ENCODE measurements at places on chromosomes 6 and 20.

DNA sequence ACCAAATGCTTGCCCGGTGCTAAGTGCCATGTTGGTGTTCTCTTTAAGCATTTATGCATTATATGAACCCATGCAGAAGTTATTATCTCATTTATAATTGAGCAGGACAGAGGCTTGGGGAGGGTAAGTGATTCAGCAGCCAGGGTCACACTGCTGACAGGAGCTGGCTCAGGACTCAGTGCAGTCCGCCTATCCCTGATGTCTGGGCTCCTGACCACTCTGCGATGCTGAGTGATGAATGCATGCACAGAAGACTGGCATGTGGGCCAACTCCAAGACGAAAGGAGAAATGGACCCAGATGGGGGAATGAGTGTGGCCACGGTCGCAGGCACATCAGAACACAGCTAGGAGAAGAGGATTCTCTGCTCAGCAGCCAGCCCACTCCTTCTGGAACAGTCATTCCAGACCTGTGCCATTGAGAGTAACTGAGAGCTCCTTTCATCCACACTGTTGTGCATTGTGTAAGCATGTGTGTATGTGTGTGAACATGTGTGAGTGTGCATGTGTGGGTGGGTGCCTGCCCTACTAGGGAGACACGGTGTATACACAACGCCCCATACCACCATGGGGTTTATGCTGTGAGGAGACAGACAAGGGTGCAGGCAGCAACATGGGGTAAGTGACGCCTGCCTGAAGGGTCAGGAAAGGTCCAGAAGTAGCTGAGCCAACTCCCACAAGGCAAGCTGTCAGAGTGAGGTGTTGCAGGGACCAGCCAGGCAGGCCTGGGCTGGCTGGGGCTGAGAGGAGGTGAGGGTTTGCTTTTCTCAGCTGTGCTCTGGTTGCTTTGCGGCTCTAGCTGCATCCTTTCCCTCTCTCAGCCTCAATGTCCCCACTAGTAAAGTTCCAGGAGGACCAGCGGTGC is 97.8 kb upstream of the PMEPA1 start:
- DNase-seq, result no peak

- DNase-seq, result no peak
Measured at GRCh38 chr6:24672620-24673182, 5.8 kb downstream of the ACOT13 start.

- no peak for DNase-seq
Measured at GRCh38 chr6:63814459-63814858, 178.9 kb downstream of the PHF3 start.

DNA sequence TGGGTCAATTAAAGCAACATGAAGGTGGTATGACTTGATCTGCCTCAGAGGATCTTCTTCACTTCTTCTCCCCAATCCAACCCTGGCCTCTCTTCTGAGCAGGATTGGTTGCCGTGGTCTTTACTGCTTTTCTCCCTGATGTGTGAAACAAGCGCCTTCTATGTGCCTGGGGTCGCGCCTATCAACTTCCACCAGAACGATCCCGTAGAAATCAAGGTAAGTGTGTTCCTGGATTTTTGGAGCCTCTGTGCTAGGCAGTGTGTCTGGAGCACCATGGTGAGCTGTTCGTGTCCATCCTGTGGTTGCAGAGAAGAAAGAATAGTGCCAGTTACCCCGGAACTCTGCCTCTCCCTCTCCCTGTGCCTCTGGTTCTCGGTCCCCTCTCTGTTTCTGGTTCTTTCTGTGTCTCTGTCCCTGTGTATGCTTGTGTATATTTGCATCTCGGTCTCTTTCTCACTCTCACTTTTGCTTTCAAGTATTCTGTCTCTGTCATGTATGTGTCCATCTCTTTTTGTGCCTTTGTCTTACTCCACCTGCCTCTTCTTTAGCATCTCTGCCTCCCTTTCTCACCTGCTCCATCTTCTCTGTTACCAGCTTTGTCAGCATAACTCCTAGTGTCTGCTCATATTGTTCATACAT is 23.5 kb downstream of the TM9SF4 start:
- DNase-seq, result no peak

GRCh38 chr6:66230591-66230990 is 523.6 kb upstream of the EYS start:
- DNase-seq, result no peak

DNA sequence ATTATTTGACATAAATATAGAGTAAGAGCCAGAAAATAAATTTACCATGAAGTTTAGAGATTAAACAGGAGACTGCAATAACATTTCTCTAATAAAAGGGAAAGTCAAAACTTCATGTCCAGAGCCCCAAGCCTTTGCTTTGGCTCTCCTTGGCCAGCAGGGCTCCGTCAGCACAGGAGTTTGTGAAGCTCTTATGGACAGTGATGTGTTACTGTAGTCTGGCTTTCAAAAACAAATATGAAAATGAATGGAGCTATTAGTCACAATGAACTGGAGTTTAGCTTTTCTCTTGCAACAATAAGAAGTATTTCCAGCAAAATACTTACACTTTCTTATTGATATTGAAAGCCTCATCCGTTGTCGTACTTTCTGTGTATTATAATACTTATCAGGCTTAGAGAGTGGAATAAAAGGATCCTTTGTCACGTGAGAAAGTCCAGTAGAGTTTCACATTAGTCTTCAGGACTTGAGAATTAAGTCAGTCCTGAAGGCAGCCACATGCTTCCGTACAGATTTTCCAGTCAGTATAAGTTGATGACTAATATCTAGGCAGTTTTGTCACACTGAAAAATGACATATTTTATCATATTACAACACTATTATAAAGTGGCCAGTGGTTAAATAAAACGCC is 117.0 kb upstream of the PRL start:
- no peak for DNase-seq

DNA sequence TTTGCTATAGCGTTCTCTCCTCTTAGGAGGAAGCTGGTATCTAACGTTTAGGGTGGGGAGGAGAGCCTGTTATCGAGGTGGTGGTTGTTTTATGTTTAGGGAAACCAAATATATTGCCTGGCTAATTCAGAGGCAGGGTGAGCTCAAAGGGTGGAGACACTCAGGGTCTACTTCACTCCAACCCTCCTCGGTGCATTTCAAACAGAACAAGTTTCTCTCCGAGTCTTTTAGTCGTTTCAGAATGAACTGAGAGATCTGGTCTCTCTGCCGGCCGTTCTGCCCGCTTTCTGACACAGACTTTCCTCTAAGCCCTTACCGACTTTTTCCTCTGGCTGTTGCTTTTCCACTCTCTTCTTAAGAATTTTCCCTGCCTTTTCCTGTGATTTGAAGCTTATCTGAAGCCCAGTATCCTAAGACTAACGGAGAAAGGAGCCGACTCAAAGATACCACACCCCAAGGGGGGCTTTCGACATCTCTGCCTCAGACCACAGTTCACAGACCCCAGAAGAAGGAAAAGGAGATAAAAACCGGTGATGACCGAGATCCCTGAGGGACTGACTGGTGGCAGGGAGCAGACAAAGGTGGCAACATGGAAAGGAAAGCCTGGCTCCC is 865 bp downstream of the STK38 start:
- DNase-seq, result peak; percentile 16

DNA sequence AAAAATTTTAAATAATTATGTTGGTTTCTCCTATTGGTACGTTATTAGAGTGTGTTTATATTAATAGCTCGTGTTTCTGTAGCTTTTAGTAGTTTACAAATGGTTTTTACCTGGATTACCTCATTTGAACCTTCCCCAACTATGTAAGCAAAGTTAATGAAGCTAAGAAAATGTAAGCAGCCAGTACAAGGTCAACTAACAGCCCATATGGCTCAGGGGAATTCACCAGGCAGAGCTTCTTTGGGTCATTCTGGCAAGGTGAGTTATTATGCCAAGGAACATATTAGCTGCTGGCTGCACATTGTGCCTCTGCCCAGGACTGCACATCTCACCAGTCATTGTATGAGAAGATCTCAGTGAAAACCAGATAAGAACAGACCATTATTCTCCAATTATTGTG is 27.0 kb upstream of the MARCKS start:
- no peak for DNase-seq

DNA sequence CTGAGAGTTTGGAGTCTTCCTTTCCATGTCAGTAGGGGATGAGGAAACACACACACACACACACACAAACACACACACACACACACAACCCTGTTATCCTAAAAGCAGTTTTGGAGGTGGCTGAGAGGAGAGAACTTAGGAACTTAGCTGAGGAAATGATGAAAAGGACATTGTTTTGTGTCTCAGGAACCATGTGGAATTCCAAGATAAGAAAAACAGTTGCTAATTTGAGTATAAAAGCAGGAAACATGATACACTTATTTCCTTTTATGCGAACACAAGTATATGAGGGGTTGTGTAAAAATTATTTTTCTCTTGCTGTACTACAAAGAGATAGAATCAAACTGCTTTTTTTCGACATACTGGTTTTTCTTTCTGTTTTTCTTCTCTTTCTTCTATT is at the start of gene MYCT1:
Gene MYCT1 (plus strand): TSS at position 264 of the 400 bp plus-strand sequence. CDS start 6 bp downstream, at position 270.
- no peak for DNase-seq

DNA sequence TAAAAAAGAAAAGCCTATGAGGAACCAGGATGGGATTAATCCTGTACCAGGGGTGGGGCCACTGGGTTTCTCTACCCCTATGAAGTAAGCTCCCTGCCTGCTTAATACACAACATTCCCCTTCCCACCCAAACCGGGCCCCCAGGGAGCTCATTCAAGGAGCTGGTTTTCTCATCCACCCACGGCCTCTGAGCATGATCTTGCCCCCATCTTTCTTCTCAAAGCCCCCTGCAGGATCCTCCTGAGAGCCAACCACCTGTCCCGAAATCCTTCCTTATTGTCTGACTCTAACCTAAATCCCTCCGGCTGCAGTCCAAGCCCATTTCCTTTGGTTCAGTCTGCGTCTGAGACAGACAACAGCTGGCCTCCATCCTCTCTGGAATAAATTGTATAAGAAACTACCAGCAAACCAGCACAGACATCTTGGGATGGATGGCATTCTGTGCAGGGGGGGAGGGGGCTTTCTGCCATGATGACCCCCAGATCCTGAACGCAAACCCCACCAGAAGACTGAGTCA is 21.0 kb downstream of the KCNK5 start:
- DNase-seq, result no peak

- no peak for DNase-seq
Measured at GRCh38 chr6:158344534-158344933, 32.3 kb downstream of the TULP4 start.

GRCh38 chr6:100346203-100346602 is 118.5 kb downstream of the SIM1 start:
- DNase-seq, result no peak

Measured in CD14-positive monocyte (primary cell).